Mononuclear cell (primary cell): ENCODE measurements at places on chromosomes 3 and 15. TPM values are rescaled to one million over a fixed set of nuclear protein-coding genes. Genes with fewer than 3 reads are reported as not detected.

The RHOV gene
- not detected for total RNA-seq

The ARGFX gene
- total RNA-seq: not detected

The HIGD2B gene
- 0.63 TPM for total RNA-seq

The NAALADL2 gene
- total RNA-seq: 1.3 TPM

The RPS27L gene
- 35.6 TPM for total RNA-seq

The FBN1 gene
- 0.52 TPM for total RNA-seq

The GPR15 gene
- 40.1 TPM for total RNA-seq
